ENCODE measurements at places on chromosomes 4 and X.

GRCh38 chr4:176034499-176034898, 31.1 kb upstream of the WDR17 start:
- DNase-seq: peak; percentile 3

GRCh38 chr4:21979196-21979595, 30.6 kb upstream of the KCNIP4 start:
- DNase-seq: no peak

DNA sequence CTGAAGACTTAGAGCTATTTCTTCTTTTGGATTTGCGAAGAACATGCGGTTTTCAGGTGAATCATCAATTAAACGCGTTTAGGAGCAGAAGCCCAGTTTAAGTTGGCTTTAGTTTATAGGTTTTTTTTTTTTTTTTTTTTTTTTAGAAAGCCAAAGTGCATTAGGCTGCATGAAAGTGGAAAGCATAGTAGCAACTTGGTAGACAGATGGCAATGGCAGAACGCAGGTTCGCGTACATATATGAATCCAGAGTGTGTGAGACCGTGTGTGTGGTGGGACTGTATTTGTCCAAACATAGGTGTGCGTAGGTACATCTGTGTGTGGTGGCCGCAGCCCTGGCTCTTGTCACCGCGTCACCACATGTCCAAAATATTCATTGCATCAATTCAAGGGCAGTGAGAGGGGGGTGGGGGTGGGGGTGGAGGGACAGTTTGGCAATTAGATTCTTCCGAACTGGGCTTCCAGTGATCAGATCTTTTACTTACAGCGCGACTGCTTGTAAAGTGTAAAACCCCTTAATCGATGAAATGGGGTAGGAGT, 901 bp downstream of the JADE1 start:
- DNase-seq: no peak

- no peak for DNase-seq
These were observed 17.9 kb upstream of the PGRMC1 start for GRCh38 chrX:119218198-119218597.

- DNase-seq: no peak
These were observed 899 bp upstream of the TMPRSS11D start for GRCh38 chr4:67884701-67885100.

DNA sequence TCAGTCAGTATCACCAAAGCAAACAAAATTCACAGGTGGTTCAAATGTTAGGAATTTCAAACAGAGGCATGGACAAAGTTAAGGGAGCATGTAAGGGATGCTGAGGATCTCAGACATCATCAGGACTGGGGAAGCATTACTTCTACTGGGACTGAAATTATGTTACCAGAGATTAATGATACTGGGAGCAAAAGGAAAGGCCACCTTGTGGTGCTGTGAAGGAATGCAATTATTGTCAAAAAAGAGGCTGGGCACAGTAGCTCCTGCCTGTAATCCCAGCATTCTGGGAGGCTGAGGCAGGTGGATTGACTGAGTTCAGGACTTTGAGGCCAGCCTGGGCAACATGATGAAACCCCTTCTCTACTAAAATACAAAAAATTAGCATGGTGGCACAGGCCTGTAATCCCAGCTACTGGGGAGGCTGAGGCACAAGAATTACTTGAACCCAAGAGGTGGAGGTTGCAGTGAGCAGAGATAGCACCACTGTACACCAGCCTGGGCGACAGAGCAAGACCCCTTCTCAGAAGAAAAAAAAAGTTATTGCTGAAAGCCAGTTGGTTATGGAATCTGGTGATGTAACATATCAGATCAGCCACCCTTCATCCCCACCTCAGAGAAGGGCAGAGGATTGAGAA, 954.3 kb downstream of the PCDH7 start:
- DNase-seq: no peak

- DNase-seq: no peak
These were observed 67.2 kb upstream of the IBSP start for GRCh38 chr4:87732033-87732765.

DNA sequence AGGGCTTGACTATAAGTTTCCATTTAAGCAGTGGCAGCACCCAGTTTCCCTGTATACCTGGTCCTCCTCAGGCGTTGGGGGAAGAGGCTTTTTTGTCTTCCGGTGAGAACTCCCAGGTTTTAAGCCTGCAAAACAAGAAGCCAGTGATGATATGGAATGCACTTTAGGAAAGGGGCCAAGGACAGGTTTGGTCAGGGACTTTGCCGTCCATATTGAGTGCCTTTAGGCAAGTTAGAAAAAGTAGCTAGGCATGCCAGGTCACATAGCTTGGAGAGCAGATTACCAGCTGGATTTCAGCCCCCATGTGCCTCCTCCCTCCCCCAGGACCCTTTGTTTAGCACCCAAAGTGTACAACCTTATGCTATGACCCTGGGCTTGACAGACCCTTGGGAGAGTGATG, 13.6 kb upstream of the TIMM8A start:
- no peak for DNase-seq

DNA sequence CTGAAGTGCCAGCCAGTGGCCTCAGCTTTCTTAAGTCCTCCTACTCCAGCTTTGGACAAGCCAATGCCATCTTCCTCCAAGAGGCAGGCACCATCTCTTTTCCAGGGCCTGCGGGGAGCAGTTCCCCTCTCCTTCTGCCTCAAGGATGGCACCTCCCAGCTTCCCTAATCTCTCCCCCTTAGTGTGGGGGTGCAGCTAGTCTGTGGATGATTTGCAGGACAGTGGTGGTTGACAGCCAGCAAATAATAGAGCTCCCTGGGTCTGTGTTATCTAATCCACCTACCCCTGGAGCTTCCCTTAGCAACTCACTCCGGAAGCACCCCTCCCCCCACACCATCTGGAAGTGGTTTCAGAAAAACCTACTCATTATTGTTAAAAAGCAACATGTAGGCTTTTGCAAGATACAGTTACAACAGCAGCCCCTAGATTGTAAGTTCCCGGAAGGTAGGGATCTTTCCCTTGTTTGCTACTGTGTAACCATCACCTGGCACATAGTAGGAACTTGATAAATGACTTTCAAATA, 247.1 kb downstream of the BCOR start:
- DNase-seq: no peak

DNA sequence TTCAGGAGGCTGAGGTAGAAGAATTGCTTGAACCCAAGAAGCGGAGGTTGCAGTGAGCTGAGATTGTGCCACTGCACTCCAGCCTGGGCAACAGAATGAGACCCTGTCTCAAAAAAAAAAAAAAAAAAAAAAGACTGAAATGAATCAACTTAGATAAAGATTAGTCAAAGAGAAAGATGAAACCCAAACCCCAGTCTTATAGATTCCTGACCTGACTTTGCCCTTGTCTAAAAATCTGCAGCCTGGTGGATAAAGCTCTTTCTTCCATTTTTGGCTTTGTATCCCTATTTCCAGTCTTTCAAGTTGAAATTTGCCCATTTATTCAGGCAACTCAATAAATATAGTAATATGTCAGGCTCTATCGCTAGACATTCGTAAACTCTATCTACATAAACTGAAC, 39.3 kb upstream of the SPINK2 start:
- no peak for DNase-seq

DNA sequence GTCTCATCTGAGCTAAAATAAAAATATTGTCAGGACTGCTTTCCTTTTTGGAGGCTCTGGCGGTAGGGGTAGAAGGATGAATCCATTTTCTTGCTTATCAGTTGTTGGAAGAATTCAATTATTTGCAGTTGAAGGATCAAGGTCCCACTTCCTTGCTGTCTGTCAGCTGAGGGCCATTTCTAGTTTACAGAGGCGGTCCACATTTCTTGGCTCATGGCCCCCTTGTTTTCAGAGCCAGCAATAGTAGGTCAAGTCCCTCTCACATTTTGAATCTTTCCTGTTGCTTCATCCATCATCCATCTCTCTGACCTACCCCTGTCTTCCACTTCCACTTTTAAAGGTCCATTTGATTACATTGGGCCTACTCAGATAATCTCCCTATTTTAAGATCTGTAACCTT, 1099.3 kb upstream of the DIAPH2 start:
- DNase-seq: no peak

DNA sequence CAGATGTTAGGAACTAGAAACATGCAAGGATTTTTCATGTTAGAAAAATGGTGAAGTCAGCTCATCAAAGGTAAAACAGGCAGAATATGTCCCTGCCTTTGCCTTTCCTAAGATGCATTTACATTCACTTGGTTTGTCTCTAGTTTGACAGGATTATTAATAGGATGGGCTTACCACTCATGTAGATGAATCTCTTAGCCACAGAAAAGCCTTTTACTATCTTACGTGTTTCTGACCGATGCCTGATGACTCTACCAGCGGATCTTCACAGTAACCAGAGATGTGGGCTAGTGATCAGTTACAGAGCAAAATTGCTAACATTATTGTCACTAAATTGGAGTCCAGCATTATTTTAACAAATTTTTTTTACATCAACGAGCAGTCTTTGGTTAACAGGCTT, 187.6 kb downstream of the MAML3 start:
- no peak for DNase-seq

DNA sequence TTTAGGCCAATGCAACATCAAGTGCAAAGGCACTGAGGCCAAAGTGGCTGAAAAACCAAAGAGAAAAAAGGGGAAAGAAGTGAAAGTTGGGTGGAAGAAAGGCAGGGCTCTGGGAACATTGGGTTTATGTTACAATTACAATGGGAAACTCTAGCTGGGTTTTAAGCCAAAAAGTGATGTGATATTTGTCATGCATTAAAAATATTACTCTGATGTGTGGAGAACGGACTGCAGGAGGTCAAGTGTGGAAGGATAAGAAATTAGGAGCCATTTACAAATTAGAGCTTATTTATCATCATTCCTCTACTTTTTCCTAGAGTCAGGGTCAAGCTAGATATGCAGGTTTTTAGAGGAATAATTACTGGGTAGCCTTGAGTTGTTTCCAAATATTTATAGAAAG, 516.8 kb downstream of the INPP4B start:
- no peak for DNase-seq

DNA sequence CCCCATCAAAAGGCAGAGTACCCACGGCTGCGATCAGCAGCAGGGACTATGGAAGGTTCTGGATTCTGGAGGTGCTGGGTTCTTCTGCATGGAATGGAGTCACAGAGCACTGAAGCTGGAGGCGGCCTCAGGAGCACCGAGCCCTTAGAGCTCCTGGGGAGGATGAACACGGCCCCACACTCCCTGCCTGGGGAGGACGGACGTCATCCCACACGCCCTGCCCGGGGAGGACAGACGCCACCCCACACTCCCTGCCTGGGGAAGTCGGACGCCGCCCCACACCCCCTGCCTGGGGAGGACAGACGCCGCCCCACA, 9.9 kb downstream of the LRPAP1 start:
- no peak for DNase-seq

DNA sequence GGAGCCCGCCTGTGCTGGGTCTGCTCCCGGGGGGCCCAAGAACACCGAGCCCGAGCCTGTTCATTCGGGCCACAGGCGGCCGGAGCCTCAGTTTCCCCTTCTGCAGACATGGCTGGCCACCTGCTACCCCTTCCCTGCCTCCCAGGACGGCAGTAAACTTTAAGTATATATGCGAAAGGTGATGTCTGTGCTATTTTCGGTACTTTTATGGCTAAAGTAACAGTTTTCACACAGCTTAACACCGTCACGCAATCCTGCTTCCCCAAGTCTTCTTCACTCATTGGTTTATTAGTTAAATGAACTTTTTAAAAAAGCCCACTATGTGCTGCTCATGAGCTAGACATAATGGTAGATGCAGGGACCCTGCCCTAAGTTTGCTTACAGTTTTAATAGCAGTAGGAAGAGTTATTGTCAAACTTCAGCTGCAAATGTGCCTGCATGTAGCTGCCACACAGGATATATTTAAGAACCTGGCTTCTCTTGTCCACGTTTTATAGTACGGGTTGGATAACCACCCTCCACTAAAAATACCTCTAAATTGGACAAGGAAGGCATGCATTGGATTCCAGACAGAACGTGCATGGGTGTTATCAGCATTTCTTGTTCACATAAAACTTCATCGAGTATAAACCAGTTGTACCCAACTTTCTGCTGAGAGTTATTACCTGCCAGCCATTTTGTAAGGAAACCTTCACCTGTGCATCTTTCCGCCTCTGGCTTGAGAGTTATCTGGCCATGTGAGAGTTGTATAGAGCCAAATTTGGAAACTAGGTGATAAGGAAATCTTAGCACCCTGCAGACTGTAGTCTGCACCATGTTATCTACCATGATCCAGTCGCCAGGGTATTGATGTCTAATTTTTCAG, 741 bp downstream of the ANAPC4 start:
- DNase-seq: no peak

DNA sequence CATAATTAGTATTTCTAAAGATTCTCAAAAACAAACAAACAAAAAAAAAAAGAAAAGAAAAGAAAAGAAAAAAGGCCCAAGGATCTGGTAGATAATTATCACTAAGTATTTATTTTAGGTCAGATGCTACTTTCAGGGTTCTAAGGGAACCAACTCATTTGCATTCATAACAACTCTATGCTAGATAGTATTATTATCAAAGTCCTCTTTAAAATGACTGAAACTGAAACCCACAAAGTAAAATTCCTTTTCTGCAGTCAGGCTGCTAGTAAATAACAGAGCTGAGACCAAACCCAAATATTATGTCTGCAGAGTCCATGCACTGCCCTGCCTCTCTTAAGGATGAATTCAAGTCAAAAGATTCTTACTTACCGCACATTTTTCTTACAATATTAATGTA, 38.3 kb upstream of the MAPK10 start:
- DNase-seq: no peak

DNA sequence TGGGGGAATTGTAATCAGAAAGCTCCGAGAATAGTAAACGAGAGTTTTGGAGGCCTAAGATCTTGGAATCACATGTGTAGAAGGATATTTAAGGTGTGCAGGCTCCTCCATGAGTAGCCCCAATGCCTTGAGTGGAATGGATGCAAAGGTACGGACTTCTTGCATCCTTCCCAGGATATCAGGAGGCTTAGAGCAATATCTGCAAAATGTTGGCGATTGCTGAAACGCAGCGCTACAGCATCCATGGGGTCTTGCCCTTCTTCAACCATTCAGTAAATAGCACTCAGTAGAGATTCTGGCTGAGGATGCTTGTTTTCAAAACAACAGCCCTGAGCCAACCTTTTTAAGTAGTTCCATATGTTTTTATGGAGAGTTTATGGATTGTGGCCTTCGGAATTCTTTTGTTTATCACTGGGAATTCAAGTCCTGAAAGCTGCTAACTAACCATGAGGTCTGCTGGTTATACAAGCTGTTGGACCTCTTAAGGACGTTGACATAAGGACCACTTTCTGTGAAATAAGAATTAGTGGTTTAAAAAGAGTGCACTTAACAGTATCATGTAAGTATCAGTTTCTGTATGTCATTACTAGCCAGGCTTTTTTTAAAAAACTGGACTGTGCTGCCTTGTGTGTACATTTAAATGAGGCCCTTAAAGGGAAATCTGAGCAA, 228.8 kb upstream of the PGRMC2 start:
- DNase-seq: no peak

DNA sequence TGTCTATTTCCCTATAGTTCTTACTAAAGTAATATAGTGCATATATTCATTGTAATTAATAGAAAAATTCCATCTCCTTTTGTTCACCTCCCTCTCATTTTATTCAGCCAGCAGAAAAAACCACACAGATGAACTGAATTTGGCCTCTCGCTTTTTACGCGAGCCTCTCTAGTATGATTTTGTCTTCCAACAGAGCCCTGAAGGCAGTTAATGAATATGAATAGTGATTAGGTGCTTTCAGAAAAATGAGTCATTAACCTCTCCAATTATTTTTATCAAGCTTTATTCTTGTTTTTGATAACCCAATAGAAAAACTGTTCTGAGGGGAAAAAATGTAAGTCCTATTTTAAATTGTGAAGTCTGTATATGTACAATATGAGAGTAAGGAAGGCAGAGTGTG, 74.1 kb downstream of the ZAR1 start:
- no peak for DNase-seq

- DNase-seq: no peak
These were observed 1.9 kb downstream of the SOWAHD start for GRCh38 chrX:119760026-119760877.

All from NCI-H2107 (cell line).